ENCODE measurements at places on chromosomes 11 and 22.

DNA sequence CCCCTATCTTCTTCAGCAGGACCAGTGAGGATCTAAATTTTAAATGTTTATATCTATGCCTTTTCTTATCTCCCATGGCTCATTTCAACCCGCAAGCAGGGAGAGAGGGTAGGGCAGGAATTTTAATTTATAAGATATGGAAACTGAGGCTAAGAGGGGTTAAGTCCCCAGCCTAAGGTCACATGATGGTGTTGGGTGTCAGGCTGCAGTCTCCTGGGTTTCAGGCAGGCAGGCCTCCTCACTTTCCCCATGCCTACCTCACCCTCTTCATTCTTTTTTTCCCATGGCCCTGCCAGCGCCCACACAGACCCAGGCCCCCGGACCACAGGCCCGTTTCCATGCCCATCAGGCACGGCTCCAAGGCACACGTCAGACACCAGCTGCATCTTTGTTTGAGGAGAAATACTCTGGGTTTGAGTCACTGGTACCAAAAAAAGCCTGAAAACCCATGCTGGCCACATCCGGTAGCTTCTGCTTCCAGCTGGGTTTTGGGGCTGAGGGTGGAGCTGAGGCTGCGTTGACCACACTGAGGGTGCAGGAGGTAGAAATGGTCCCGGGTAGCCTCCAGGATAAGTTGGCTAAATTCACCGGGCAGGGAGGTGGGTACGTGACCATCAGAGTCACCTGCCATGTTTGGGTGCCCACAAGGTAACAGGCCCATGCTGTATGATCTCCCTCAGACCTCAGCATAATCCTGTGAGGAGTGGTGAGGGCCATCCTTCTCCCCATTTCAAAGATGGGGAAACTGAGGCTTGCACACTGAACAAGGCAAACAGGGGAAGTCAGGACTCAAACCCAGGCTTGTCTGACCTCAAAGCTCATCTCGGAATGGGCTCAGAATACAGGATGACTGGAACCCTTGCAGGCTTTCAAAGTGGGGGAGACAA is 7.5 kb downstream of the CRYBB1 start:
- peak; percentile 50 for DNase-seq

DNA sequence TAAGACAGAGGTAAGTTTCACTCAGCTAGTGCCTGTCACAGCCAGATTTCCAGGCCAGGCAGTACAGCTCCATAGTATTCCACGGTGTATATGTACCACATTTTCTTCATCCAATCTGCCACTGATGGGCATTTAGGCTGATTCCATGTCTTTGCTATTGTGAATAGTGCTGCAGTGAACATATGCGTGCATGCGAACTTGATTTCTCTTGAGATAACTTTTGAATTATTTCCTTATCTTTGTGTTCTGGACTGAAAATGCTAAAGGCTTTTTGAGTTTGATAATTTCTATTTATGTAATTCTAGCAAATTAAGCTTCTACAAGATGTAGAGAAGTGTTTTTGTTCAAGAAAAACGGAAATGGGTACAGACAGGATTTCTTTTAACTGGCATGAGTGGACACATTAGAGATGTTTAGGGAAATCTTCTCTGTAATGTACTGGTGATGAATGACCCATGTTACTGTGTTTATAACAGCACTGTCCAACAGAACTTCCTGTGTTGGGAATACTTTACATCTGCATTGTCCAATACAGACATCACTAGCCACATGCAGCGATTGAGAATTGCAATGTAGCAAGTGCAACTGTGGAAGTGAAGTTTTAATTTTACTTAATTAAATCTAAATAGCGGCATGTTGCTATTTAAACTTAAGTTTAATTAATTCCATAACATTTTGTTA is 151.3 kb downstream of the CADM1 start:
- no peak for DNase-seq

GRCh38 chr11:33687733-33688479 is 12.7 kb downstream of the C11orf91 start:
- DNase-seq, result no peak

GRCh38 chr22:31448382-31448781 is 41.3 kb downstream of the EIF4ENIF1 start:
- DNase-seq, result no peak

DNA sequence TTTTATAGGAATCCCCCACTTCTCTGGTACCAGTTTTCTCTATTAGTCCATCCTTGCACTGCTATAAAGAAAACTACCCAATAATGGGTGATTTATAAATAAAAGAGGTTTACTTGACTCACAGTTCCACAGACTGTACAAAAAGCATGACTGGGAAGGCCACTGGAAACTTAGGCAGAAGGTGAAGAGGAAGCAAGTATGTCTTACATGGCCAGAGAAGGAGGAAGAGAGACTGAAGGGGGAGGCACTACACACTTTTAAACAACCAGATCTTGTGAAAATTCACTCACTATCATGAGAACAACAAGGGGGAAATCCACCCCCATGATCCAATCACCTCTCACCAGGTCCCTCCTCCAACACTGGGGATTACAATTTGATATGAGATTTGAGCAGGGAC is 68.9 kb upstream of the GNAZ start:
- no peak for DNase-seq

GRCh38 chr11:119100246-119100970 is 1.2 kb downstream of the DPAGT1 start:
- no peak for DNase-seq

- DNase-seq, result peak; percentile 63
Observed at GRCh38 chr11:64652586-64653387, 61.8 kb downstream of the SLC22A12 start.

GRCh38 chr11:119169282-119169719 is 776 bp downstream of the NLRX1 start:
- DNase-seq, result peak; percentile 47

- DNase-seq, result no peak
Observed at GRCh38 chr22:28568099-28568498, 111.5 kb downstream of the TTC28 start.

- no peak for DNase-seq
Observed at GRCh38 chr11:96647621-96648020, 257.8 kb downstream of the JRKL start.

DNA sequence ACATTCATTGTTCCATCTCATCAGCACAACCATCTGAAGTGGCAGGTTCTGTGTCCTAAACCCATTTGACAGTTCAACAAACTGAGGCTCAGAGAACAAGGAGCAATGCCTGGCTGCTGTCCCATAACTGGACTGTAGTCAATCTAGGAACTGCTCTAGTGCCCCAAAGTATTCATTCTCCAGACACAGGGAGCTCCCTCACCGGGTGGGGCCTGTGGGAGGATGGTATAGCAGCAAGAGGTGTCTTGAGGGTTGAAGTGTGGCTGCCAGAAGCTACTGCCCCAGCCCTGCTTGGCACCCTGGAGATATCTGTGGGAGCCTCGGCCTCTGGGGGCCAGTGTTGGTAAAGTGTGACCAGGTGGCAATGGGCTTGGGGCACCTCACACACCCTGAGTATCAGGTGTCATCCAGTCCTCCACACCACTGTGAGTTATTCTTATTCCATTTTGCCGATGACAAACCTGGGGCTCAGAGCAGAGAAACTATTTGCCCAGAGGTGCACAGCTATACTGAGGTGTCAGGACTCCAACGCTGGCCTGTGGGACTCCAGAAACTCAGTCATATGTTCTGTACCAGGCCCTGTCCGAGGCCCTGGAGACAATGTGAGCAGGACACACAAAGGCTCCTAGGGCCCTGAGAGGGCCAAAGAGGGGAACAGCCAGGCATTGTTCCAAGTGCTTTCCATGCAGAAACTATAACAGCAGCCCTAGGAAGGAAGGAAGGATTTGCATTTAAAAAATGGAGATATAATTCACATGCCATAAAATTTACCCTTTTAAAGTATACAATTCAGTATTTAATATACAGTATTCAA is 46.0 kb upstream of the KLHL35 start:
- DNase-seq, result no peak

DNA sequence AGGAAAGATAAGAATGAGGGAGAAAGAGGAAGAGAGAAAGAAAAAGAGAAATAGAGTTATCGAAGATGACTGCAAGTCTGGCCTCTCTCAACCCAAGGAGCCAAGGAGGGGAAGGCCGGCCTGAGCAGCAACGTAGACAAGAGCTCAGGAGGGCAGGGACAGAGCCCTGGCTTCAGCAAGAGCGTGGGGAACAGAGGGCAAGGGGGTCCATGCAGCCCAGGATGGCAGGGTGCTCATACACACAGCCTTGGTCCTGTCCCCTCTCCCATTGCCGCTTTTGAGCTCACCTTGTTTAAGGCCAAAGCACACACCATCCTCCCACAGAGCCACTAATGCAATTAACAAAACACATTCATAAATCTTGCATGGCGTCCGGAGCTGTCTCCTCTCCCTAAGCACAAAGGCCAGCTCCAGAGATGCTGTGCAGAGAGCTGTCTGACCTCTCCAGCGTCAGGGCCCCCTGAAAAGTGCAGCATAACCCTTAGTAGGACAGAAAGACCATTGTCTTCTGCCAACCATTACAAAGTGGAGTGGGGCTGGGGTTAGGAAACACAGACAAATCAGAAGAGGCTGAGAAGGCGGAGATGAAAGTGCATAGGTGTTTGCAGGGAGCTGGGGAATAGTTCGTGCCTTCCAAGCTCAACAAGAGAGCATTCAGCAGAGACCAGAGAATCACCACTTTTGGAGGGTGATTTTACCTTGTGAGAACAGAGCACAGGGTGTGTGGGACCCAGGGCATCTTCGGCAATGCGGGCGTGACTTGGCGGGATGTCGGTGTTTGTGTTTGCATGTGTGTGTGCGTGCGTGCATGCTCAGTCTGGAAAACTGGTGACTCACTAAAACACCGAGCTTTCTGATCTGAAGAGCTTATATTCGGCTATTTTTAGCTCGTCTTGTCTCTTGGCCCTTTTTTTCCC is 28.2 kb upstream of the JAM3 start:
- DNase-seq, result no peak

DNA sequence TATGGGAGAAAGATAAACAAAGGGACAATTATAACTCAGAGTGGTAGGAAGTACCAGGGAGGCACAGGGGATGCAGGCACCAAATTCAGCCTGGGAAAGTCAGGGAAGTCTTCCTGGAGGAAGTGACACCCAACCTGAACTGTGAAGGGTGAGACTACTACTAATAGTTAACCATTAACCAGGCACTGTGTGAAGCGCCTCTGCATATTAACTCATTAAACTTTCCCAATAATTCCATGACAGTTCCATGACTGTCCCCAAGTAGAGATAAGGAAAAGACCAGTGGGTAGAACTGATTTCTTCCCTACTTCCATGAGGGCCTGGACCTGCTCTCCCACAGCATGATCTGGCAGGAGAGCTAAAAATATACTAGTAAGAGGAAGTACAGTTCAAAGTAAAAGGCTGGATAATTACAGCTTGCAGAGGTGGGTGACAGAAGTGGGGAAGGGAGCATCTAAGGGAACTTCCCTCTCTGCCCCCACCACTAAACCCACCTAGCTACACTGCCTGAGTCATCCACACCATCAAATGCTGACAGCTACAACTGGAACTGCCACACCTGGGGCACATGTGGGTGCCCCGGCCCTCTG is 4.7 kb upstream of the AP1B1 start:
- DNase-seq, result no peak

DNA sequence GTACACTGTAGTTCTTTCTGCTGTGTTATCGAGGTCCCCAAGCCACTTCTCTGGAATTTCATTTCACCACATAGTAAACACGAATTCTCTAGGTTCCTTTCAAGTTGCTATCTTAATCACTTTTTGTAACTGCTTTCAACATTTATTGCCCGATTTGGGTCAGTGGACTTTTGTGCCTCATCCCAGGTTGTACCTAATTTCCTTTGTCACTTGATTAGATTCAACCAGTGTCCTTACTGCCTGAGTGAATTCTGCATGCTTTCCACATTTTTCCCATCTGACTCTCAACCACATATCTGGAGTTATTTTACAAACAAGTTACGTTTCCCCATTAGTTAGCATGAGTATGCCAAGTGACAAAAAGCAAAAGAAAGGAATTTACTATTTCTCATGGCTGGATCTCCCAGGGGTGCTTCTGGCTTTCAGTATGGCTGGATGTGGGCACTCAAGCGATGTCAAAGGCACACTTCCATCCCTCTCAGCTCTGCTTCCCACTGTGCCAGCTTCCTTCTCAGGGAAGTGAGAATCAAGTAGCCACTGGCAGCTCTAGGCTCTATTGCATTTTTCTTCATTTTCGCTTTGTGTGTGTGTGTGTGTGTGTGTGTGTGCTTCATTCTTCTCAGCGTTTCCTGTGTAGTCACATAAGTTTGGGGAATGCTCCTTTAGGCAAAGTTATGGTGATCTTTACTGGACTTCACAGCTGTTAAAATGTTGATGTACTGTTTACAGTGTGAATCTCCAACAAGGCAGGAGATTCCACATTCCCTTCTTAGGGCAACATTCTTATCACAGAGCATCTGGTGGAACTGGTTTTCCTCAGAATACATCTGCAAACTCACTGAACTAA is 128.9 kb downstream of the DBX1 start:
- no peak for DNase-seq

DNA sequence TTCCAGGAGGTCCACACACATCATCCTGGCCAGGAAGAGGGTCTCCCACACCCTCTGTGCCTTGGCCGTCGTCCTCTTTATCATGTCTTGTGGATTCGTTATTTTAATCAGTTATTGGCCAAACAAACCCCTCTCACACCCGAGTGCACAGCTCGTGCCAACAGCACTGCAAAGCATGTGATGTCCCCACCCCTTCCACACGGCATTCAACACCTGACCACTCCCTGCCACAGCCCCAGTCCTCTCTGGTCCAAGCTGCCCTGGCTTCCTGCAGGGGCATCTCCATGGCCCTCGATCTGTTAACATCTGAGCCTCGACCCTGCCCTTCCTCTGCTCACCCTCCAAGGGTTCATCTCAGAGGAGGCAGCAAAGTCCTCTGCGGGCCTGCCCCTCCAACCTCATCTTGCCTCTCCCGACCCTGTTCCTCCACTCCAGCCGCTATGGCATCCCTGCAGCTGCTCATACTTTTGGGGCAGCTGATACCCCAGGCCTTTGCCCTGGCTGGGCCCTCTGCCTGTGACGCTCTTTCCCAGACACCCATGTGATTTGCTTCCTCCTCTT is 14.0 kb downstream of the MYEOV start:
- no peak for DNase-seq

DNA sequence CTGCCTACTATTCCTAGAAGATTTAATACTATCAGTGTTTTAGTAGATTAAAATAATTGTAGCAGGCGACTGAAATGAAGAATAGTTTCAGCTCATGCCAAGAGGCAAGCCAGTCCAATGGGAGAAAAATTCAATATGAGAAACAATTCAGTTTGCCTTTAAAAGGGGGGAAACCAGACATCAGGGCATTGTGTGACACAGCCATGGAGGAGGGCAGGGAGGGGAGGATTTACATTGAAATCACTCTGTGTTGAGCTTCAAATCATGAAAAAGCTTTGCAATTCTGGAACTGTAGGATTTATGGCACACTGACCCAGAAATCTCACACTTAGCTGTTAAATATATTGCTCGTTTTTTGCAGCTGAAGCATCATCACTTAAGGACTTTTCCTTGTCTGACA is 4.6 kb downstream of the SLC1A2 start:
- no peak for DNase-seq

GRCh38 chr22:41487037-41487935 is 18.4 kb downstream of the ACO2 start:
- no peak for DNase-seq

GRCh38 chr11:112226831-112227401 is 688 bp downstream of the PTS start:
- no peak for DNase-seq

GRCh38 chr11:73538381-73538872 is 59.5 kb downstream of the FAM168A start:
- no peak for DNase-seq

Measured in stimulated activated CD4-positive, alpha-beta T cell treated with anti-CD3 and anti-CD28 coated beads, TNF-alpha, amount 100 ng/mL, for 24 hours (primary cell).